ENCODE measurements at places on chromosomes 7 and 10.

- no peak for DNase-seq
These were observed 170.7 kb upstream of the PLPP4 start for GRCh38 chr10:120286280-120286679.

- DNase-seq: no peak
These were observed 147.0 kb downstream of the C1GALT1 start for GRCh38 chr7:7329326-7329725.

- no peak for DNase-seq
These were observed 4.2 kb upstream of the MAFK start for GRCh38 chr7:1526271-1526754.

DNA sequence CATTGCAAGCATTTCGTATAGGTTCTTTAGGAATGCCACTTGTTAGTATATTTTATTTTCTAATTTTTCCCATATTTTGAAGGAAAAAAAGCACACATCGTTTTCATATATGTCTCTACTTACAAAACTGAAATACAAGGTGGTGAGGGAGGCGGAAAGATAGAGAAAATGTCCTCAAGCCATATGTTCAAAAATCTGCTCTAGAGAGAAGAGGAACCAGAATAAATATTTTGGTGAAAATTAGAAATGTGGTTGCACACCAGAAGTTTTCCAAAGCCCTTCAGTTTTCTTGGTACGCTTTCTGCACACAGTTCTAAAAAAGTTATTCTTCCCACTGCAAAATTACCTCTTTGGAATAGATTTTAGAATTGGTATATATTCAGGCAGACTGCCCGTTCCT, 107.4 kb upstream of the RHOBTB1 start:
- no peak for DNase-seq

GRCh38 chr7:39133088-39133487, 155.4 kb downstream of the POU6F2 start:
- no peak for DNase-seq
